Renal cortical epithelial cell (primary cell): ENCODE measurements at places on chromosomes 7 and 10. TPM values are rescaled to one million over a fixed set of nuclear protein-coding genes. Genes with fewer than 3 reads are reported as not detected.

Gene DGKI
- total RNA-seq = 8.0 and 17.5 TPM in 2 replicates

GRCh38 chr7:44101303-44101965, 2.7 kb upstream of the AEBP1 start:
- DNase-seq = no peak

DNA sequence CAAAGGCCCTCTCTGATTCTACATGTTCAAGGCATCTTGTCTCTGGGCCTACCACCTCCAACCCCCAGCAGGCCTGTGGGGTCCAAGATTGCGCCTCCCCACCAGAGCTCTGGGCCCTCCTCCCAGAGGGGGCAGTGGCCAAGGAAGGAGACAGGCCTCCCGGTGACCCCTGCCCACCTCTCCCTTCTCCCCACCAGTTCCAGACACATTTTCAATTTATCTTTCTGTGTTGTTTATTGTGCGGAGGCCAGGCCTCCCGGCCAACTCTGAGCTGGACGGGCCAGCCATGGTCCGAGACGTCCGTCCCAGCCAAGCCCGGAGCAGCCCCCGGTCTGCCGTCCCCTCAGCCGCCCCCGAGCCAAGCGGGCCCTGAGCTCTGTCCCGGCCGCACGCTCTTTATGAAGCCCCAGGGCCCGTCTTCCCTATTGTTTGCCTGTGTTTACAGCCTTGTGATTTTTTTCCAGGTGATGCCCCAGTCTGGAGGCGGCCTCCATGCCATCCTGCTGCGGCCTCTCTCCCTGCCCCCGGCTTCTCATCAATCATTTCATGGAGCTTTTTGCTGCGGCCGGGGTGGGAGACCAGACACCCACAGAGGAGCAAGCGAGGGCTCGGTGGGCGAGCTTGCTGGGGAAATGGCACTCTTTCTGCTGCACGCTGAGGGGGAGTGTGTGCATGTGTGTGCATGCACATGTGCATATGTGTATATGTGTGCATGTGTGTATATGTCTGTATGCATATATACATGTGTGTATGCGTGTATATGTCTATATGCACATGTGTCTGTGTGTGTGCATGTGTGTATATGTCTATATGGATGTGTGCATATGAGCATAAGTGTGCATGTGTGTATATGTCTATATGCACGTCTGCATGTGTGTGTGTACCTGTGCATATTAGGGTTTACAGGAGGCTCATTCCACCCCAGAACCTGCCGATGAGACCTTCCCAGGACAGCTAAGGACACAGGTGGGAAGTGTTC, 52.7 kb upstream of the ELN start:
- no peak for DNase-seq

- peak; percentile 91 for DNase-seq
Measured at GRCh38 chr10:91340613-91341362, 69.4 kb upstream of the HECTD2 start.

- peak; percentile 95 for DNase-seq
Measured at GRCh38 chr10:68172324-68172723, 59.6 kb downstream of the ATOH7 start.
